AG09309 (cell line): ENCODE measurements at places on chromosomes 3 and 15.

- DNase-seq: peak; percentile 45
Observed at GRCh38 chr3:21913791-21914190, 162.8 kb upstream of the ZNF385D start.

GRCh38 chr3:46214751-46215352 is 6.7 kb upstream of the CCR1 start:
- DNase-seq: no peak

- DNase-seq: no peak
Observed at GRCh38 chr3:123880998-123881561, 3.1 kb downstream of the MYLK start.

GRCh38 chr15:47548231-47548630 is 169.1 kb upstream of the SEMA6D start:
- no peak for DNase-seq

DNA sequence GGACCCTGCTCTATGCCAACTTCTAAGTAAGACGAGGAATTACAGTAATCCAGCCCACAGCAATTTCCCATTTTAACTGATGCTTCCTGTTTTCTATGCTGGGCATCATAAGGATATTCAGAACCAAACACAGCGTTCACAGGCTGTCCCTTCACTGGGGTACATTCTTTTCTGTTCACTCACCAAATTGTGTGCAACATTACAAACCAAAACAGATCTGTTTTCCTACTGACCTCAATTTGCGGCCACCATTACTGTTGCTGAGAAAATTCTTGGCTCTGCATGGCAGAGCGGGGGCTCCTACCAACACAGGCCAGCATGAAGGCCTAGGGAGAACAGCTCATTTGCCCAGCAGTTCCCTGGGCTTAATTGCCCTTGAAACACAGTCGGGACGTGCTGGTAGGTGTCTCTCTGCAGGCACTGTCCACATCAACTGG is 76.5 kb downstream of the MYO1E start:
- peak; percentile 76 for DNase-seq

DNA sequence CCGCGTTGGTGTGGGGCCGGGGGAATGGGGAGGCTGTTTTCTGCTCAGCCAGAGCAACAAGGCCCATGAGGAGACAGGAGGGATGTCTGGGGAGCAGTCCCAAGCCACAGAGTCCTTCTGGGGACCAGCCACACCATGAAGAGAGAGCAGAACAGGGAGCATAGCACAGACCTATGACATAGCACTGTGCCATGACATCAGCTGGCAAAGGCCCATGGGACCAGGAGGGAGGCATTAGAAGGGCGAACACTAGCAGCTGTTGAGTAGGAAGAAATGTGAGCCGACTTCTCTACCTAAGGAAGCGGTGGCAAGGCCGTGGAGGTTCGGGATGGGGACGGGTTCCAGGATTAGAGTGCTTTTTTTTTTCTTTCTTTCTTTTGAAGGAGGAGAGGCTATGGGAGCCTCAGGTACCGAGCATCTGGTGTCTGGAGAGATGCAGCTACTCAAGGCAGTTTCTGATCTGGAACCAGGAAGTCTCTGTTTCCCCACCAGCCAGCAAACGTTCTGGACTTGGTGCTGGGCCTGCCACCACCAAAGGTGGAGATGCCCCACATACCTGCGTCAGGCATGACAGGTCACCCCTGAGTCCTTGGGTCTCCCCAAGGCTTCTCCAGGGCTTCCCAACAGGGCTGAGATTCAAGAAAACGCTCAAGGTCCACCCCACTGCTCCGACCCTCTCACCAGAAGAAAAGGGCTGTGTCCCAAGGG is 77.3 kb upstream of the CGNL1 start:
- DNase-seq: no peak

GRCh38 chr3:195282961-195283360 is 12.0 kb upstream of the XXYLT1 start:
- DNase-seq: no peak

DNA sequence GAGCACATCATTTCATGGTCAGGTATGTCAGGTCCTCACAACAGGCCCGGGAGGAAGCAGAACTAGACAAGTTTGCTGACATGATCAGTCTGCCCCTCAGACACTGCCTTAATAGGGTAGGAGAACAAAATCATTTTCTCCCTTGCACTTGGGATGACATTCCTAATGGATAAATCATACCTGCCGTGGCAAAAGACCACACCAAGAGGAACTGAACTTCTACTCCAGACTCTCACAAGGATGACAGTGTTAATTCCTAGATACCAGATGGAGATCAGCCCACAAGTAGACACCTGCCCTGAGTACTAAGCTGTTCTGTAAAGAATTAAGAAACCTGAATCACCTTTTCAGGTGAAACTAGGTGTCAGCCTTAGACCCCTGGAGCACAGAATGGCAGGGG is 19.5 kb downstream of the SIAH2 start:
- DNase-seq: no peak

DNA sequence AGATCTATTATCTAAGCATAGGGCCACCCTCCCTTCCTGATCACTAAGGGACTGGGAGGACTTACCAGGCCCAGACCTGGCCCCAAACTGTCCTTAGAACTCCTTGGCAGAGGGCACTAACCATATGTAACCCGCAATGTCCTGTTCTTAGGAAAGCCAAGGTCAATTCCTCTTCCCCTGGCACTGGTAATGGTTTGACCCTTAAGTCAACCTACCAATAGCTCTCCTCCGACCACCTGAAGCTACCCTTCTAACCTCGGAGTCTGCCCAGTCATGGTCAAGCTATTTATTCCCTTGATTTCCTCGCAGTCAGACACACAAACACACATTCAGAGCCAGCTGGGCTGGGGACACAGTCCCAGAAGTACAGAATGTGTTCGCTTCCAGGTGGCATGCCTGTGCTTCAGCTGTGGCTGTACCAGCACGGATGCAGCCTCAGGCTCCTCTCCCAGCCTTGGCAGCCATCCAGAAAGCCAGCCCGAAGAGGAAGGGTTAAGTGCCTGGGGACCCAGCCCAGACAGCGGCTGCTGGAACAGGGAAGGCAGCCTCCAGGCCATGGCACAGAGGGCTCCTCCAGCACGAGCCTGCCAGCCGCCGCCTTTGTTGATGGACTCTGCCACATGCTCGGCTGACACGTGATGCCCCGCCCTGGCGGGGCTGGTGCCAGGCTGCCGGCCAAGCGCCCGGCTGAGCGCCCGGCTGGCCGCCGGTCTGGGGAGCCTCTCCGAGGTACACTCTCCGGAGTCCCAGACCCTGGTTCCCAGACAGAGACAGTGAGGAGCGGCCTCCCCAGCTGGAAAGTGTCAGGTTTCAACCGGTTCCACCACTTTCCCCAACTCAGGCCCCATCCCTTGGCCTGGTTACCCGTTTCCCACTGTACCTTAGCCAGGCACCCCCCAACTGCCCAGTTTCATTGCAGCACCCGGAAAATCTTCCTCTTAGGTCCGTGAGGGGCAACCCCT is 5.5 kb downstream of the BMF start:
- peak; percentile 48 for DNase-seq

DNA sequence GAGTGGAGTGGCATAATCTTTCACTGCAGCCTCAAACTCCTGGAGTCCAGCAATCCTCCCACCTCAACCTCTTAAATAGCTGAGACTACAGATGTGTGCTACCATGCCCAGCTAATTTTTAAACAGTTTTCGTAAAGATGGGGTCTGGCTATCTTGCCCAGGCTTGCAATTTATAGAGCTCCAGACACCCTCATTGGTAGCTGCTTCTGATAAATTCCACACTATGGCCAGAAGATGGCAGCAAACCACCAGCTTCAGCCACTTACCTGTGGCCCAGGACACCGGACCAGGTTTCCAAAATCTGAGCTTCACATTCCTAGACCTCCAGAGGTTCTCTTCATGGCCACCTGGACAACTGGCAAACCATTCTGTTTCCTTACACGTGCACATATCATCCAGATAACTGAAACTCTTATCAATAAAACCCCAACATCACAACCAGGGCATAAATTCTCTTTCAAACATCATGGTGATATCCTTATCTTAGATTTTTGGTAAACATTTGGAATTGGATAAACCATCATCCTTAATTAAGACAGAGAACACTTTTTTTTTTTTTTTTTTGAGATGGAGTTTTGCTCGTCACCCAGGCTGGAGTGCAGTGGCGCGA is 28.9 kb downstream of the FBXW12 start:
- peak; percentile 3 for DNase-seq

DNA sequence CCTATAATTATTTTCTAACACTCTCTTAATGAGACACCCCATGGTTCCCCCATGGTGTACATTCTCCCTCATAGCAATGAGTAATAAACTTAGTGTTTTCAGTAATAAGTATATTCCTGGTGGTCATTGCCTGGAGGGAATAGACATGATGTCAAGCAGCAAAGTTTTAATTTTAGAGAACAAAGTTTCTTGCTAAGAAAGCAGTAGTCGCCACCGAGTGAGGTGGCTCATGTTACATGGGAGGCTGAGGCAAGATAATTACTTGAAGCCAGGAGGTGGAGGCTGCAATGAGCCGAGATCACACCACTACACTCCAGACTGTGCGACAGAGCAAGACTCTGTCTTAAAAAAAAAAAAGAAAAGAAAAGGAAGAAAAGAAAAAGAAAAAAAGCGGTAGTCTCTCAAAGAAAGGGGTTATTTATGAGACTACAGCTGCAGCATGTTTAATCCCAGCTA is 2.4 kb upstream of the ELP6 start:
- DNase-seq: no peak

- no peak for DNase-seq
Observed at GRCh38 chr3:140571836-140572235, 106.0 kb upstream of the TRIM42 start.

GRCh38 chr3:152797751-152798432 is 37.0 kb upstream of the P2RY1 start:
- no peak for DNase-seq

- DNase-seq: peak; percentile 47
Observed at GRCh38 chr3:136658946-136659682, 93.1 kb downstream of the STAG1 start.

DNA sequence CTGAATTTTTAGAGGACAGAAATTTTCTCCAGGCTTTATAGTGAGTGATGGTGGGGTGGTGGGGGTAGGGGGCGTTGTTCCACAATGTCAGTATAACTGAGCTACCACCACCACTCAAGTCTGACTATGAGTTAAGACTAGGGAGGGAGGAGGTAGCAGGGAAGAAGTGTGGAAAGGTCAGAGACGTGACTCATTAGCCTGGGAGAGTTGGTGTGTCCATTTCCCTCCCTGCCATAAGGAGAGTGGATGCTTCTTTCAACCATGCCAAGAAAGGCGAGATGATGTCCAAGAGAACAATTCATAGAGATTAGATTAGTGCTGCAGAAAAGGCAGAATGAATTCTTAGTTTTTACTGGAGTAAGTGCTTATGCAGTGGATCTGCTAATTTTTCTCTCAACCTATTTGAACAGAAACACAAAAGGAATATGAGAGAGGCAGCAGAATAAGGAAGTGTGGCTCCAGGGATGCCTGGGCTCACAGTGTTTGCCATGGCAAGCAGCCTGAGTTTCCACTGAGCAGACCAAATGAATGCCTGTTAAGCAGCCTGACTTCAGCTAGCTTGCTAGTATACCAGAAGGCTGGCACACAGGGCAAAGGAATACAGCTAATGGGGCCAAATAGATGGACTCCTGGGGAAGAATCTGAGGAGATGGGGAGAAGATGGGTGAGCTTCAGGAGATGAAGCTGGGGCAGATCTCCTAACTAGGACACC is 708.9 kb downstream of the NTRK3 start:
- DNase-seq: no peak

- DNase-seq: no peak
Observed at GRCh38 chr15:80161468-80162016, 8.7 kb downstream of the FAH start.

- no peak for DNase-seq
Observed at GRCh38 chr15:40279437-40280141, 3.3 kb downstream of the ANKRD63 start.

DNA sequence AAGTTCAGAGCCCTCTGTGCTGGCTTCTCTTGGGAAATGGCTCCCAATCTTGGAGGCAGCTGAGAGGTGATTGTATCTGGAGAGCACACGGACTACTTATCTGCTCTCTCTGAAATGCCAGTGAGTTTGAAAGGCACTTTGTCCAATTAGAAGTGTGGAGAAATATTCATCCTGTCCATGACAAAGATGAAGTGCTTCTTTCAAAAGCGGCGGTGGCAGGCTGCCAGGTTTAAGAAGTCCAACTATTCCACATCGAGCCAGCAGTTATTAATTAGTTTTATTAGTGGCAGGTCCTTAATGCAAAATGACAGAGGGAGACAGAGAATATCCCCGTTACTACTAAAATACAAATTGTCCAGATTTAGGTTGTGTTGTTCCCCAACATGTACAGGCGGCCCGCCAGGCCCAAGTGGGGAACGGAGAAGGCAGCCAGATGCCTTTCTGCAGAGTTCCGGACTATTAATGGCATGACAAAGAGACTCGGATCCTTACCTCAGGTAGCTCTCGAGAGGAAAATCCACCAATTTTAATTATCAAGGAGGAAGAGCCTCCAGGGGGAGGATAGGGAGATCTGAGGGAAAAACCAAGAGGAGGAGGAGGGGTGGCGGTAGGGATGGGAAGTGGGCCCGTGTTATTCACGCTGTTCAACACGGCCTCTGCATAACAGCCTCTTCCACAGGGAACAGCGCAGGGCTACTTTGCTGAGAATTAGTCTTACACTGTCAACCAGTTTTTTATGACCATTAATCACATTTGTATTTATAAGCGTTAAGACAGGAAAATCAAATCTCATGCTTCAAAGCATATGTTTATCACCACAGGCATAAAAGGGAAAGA is 42.0 kb downstream of the RORA start:
- no peak for DNase-seq

GRCh38 chr3:10495003-10495402 is 10.4 kb downstream of the ATP2B2 start:
- DNase-seq: no peak

GRCh38 chr15:36358094-36358493 is 221.3 kb upstream of the CDIN1 start:
- peak; percentile 55 for DNase-seq

DNA sequence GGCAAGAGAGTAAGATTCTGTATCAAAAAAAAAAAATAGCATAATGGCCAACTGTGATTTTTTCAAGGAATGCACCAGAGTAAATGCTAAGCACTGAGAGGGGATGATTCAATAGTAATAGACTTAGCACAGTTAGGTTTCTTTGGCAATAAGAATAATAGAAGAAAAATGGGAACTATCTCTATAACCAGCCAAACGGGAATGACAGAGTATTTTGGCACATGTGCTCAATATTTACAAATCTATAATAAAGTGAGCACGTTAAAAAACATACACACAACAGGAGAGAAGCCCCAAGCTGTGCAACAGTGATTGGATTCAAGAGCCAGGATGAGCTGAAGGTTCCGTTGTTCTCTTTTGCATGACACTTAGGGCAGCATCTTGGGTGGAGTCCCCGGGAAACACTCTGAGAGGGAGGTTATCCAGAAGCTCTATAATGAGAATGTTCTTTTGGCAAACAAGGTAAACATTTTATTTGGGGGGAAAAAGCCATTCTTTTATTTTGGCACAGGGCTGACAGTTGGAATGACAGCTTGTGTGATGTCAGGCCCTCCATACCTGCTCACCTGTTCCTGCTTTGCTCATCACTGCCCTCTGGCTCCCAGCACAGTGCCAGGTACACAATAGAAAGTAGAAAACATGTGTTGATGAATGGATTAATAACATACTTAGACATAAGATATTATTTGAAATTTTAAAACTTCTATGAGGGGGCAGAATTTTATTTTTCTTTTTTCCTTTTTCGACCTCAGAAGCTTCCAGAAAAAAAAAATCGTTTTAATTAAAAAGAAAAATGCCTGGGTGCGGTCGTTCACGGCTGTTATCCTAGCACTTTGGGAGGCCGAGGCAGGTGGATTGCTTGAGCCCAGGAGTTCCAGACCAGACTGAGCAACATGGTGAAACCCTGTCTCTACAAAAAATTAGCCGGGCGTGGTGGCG is 44.0 kb upstream of the MUC4 start:
- no peak for DNase-seq

- DNase-seq: no peak
Observed at GRCh38 chr15:93942269-93942694, 289.1 kb upstream of the MCTP2 start.
